ENCODE measurements at places on chromosomes 2 and 18. TPM values are rescaled to one million over a fixed set of nuclear protein-coding genes. Genes with fewer than 3 reads are reported as not detected.

WDR33 gene
- total RNA-seq, result 33.6 TPM

ANKRD30B gene
- not detected for total RNA-seq

ANKRD62 gene
- not detected for total RNA-seq

LRP2 gene
- not detected for total RNA-seq

KCNG2 gene
- not detected for total RNA-seq

CPLX4 gene
- not detected for total RNA-seq

HK2 gene
- total RNA-seq, result 111 TPM

ZBTB7C gene
- total RNA-seq, result not detected

QPCT gene
- 8.8 TPM for total RNA-seq

GRCh38 chr2:106845716-106846115 lies 40.3 kb downstream of the ST6GAL2 start:
- DNase-seq, result peak; percentile 10

DNA sequence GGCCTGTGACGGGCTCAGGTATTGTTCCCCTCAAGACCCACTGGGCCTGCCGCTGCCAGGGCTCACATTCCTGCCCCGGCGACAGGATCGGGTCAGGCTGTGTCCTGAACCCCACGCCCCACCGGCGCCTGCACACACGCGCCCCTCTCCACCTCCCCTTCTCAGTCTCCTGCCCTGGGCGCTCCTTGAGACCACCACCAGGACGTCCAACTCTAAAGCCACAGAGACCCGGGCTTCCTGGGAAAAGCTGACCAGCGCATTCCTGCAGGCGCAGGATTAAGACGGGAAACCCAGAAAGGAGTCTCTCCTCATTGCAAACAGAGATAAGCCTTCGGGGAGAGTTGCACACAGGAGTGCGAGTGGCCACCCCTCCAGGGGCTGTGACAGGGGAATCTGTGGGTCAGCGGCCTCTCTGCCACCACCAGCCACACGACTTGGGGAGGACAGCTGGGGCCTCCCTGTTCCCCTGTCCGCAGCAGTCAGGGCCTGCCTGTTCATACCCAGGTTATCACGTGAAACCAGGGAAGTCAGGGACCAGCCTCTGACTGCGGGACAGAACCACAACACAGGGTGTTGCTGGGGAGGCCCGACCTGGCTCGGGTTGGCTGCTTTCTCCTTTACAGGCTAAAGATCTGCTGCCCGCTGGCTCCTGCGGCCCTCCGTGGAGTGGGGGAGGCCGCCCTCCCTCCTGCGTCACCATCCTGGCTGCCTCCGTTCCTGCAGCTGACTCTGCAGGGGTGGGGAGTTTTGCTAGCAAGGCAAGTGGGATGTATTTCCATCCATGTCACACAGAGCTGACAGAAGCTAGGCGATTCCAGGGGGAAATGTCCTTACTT lies 88.8 kb downstream of the ZCCHC2 start:
- no peak for DNase-seq

- no peak for DNase-seq
Observed at GRCh38 chr2:171492664-171493063, 29.6 kb upstream of the CYBRD1 start.

DNA sequence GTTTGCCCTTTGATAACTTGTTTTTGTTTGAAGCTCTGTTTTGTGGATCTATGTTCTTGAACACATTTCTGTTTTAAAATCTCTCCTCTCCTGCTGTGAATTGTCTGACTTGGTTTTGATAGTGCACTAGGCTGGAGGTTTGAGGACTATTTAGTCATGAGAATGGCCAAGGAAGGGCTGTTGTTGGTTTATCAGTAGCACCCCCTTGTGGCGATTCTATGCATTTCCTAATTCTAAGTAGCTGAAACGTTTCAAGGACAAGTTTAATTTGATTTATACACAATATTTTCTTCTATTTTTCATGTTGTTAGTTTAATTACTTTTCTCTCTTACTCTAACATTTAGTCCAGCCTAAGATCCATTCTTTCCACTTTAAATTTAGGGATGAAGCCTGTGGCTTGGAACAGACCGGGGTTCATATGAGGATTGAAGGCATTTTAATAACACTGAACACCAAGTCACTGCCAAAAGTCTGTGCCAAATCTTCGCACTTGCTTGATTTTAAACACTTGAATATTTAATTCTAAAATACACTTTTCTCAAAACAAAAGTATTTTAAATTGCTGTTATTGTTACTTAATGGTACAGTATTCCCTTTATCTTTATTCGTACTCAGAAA lies 166.0 kb downstream of the SOCS6 start:
- peak; percentile 90 for DNase-seq

DNA sequence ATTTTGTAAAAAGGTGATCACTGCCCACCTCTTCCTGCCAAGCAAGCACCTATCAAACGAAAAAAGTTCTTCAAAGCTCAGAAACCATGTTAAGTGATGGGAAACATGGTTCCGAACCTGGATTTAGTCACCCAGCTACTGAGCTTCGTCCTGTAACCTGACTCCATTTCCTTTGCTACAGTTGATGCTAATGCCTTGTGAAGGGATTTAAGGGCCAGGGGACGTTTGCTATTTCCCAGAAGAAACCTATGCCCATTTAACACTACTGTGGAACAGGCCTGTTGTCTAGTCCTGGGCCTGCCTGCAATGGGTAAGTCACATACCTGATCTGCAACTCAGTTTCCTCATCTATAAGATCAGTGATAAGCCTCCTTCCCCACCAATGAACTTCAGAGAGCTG lies 14.8 kb downstream of the SERPINE2 start:
- no peak for DNase-seq

GRCh38 chr2:70979180-70979488 lies 704 bp downstream of the ANKRD53 start:
- no peak for DNase-seq

DNA sequence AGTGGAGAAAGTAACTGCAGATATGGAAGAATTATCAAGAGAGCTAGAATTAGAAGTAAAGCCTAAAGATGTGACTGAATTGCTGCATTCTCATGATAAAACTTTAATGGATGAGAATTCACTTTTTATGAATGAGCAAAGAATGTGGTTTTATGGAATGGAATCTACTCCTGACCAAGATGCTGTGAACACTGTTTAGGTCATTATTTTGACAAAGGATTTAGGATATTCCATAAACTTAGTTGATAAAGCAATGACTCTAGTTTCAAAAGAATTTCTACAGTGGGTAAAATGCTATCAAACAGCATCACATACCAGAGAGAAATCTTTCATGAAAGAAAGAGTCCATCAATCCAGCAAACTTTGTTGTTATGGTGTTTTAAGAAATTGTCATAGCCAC lies 1317.7 kb upstream of the ACVR2A start:
- no peak for DNase-seq

- no peak for DNase-seq
Observed at GRCh38 chr2:190571686-190572085, 37.2 kb upstream of the NEMP2 start.

DNA sequence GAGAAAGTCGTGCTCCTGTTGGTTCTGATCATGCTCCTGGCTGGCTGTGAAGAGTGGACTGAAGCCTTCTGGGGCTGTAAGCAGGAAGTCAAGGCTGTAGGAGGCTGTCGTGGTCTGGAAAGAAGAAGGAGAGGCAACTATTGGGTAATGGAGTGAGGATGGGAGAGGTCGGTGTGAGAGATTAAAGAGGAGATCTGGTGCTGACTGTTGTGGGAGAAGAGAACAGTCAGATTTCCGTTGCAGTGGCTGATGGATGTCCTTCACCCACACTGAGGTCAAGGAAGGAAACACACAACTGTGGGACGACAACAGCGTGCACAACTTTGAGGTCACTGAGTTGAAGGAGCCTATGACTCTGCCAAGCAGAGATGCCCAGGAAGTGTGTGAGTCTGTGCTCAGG lies 2.8 kb upstream of the PSMD1 start:
- DNase-seq, result no peak

GRCh38 chr2:4404363-4404762 lies 701.0 kb downstream of the DCDC2C start:
- no peak for DNase-seq

GRCh38 chr2:57962861-57963260 lies 83.7 kb upstream of the VRK2 start:
- DNase-seq, result peak; percentile 86

DNA sequence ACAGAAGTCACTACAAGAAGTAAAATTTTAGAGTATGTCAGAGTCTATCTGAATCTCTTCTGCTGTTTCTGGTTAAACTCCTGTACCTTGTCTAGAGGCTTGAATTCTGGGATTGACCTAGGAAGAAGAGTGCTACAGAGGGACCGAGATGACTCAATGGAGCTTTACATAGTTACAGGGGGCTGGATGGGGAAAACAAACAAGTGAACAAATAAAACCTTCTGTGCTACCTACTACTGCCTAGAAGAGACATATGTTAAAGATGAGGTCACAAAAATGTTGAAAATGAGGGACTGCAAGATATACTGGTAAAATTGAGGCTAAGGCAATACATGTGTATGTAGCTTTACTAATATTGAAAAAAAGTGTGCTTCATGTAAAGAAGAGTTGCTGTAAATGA lies 265.4 kb upstream of the TFPI start:
- no peak for DNase-seq

- no peak for DNase-seq
Observed at GRCh38 chr2:221195829-221196228, 376.3 kb downstream of the EPHA4 start.

- no peak for DNase-seq
Observed at GRCh38 chr2:95284886-95285541, 10.8 kb downstream of the PROM2 start.

- no peak for DNase-seq
Observed at GRCh38 chr2:198809976-198810375, 647.8 kb downstream of the SATB2 start.

- DNase-seq, result no peak
Observed at GRCh38 chr2:9095690-9096089, 92.2 kb upstream of the MBOAT2 start.

DNA sequence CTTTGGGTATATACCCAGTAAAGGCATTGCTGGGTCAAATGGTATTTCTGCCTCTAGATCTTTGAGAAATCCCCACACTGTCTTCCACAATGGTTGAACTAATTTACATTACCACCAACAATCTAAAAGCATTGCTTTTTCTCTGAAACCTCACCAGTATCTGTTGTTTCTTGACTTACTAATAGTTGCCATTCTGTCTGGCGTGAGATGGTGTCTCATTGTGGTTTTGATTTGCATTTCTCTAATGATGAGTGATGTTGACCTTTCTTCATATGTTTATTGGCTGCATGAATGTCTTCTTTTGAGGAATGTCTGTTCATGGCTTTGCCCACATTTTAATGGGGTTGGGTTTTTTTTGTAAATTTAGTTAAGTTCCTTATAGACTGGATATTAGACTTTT lies 382.6 kb upstream of the ZNF804A start:
- no peak for DNase-seq

DNA sequence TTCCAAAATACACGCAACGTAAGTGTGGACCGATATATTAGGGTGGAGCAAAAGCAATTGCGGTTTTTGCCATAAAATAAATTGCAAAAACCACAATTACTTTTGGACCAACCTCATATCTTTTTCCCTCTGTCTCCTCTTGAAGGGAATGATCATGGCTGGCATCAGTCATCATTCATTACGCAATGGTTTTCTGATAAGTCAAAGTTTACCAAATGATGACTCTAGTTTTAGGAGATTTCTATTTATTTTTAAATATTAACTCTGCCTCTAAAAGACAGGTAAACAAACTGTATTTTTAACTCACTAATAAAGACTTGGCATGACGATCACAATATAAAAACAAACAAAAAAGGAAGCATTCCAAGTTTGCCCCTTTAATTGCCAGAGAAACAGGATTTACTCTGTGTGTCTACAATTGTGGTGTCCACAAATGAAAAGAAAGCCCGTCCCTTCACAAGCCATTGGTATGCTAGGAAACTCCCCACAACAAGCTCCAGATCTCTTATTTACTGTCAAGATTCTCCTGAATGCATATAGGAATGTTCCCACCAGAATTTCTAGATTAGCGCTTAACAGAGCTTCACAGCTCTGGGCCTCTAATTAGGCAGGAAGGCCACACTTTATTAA lies 61.3 kb downstream of the IRS1 start:
- DNase-seq, result no peak

- no peak for DNase-seq
Observed at GRCh38 chr18:36297417-36298125, at the start of gene FHOD3. TSS of gene FHOD3 (plus strand) at chr18:36297713. CDS start at chr18:36297836, 123 bp downstream.

Data from Karpas-422 (cell line).